ENCODE measurements at places on chromosomes 13 and 19.

GRCh38 chr19:19860756-19861390 lies 4.8 kb upstream of the ZNF253 start:
- peak; percentile 69 for ATAC-seq

GRCh38 chr19:22882797-22883196 lies 50.7 kb downstream of the ZNF723 start:
- no peak for ATAC-seq

GRCh38 chr13:27481766-27482165 lies 31.4 kb upstream of the MTIF3 start:
- ATAC-seq = no peak

GRCh38 chr19:19059837-19060611 lies 3.8 kb upstream of the SLC25A42 start:
- ATAC-seq = no peak

GRCh38 chr19:57850553-57851017 lies 926 bp downstream of the ZNF587 start:
- ATAC-seq = no peak

- no peak for ATAC-seq
These were observed 1.9 kb downstream of the ISOC2 start for GRCh38 chr19:55459551-55459949.

GRCh38 chr13:21528616-21529015 lies 69.5 kb upstream of the ZDHHC20 start:
- no peak for ATAC-seq

DNA sequence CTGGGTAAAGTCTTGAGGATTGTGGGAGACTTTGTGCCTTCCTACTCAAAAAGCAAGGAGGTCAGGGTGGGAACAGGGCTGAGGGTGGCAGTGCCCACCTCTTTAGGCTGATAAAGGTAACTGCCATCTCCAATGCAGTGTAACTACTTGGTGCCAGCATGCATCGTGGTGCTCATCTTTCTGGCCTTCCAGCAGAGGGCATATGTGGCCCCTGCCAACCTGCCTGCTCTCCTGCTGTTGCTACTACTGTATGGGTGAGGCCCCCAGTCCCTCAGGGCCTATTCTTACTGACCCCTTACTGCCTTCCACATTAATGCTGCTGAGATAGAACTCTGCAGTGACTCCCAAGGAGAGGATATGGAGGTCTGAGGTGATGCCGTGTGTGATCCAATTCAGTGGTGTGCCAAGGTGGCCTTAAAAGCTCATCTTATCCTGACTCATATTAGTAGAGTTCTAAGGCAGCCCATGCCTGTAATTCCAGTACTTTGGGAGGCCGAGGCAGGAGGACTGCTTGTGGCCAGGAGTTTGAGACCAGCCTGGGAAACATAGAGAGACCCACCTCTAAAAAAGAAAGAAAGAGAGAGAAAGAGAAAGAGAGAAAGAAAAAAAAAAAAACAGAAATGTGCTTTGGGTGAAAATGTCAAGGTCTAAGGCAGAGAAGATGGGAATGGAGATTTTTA lies 9.7 kb upstream of the ARHGAP45 start:
- ATAC-seq = peak; percentile 87

- peak; percentile 12 for ATAC-seq
These were observed 15.9 kb upstream of the ZNF254 start for GRCh38 chr19:24071078-24071477.

DNA sequence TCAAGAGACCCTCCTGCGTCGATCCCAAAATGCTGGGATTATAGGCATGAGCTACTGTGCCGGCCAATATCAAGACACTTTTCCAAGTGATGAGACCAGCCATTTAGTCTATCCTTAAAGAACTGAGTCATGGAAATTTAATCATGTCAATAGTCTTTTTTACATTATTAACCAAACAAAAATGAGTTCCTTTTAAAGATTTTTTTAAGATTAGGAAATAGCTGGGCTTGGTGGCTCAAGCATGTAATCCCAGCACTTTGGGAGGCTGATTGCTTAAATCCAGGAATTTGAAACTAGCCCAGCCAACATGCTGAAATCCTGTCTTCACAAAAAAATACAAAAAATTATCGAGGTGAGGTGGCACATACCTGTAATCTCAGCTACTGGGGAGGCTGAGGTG lies 16.7 kb upstream of the ZNF564 start:
- ATAC-seq = no peak

Measured in activated T-helper 17 cell treated with anti-CD3 and anti-CD28 coated beads, Interleukin-2, amount 50 U/mL, for 72 hours (primary cell).